Fibroblast of the aortic adventitia (primary cell): ENCODE measurements at places on chromosomes 7 and 10.

DNA sequence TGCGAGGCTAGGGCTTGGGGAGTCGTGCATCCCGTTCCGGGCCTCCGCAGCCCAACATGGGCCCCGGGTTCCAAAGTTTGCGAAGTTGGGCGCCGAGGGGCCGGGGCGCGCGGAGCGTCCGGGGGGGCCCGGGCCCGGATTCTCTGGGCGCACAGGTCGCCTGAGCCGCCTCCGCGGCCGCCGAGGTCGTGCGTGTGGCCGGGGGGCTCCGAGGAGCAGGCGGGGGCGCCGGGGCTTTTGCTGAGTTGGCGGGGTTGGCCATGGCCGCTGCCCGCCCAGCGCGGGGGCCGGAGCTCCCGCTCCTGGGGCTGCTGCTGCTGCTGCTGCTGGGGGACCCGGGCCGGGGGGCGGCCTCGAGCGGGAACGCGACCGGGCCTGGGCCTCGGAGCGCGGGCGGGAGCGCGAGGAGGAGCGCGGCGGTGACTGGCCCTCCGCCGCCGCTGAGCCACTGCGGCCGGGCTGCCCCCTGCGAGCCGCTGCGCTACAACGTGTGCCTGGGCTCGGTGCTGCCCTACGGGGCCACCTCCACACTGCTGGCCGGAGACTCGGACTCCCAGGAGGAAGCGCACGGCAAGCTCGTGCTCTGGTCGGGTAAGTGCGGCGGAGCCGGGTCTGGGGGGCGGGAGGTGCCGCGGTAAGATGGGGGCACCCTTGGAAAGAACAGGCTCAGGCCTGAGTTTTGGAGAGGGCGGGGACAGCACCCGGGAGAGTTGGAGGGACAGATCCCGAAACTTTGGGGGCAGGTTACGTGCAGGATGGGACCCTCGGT lies 643 bp downstream of the SMO start:
- DNase-seq, result no peak

DNA sequence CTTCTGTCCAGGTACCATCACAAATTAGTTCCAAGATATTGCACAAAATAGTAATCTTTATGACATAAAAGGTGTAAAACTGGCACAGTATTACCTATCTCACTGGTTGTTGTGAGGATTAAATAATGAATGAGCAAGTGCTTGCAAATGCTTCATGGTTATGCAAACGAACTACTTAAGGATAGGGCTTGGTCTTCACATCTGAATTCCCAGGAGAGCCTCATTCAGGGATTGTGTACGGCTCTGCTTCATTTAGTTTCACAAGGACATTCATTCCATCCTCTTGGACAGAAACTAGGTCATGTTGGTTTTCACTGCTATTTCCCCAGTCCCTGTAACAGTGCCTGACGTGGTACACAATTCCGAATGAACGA lies 12.1 kb downstream of the ABCA13 start:
- peak; percentile 18 for DNase-seq

- no peak for DNase-seq
These were observed 123.5 kb upstream of the EGR2 start for GRCh38 chr10:62939698-62940097.

DNA sequence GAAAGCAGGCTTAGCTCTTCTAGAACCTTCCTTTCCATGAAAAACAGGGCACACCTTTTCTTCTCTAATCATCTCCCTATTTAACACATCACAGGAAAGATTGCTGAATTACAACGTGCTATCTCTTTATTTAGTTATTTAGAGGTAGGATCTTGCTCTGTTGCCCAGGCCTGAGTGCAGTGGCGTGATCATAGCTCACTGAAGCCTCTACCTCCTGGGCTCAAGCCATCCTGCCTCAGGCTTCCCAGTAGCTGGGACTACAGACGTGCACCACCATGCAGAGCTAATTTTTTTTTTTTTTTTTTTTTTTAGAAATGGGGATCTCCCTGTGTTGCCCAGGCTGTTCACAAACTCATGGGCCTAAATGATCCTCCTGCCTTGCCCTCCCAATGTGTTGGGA lies 251.2 kb downstream of the PRPF18 start:
- DNase-seq, result no peak

DNA sequence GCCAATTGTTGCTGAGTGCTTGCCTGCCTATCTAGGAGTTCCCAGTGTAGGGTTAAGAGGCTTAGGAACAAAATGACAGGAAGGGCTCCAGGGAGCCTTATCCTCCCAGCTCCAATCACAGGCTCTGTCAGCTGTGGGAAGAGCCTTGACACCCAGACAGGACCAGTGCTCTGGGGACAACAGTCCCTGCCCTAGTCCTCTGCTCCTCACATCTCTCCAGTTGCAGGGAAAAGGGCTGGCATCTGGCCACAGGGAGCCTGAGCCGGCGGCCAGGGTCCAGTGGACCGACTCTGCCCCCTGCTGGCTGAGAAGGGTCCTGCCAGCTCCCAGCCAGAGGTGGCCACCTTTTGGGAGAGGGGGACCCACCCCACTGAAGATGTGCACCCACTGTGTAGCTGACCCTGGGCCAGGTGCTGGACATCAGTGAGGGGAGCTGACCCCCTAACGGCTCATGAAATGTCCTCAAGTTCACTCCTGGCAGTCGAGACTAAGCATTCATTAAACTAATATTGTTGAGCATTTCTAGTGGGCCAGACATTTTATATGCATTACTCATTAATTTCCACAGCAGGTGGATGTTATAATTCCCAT lies 17.6 kb downstream of the DNAJB12 start:
- DNase-seq, result peak; percentile 74

- DNase-seq, result peak; percentile 77
These were observed 25.1 kb downstream of the GALNT11 start for GRCh38 chr7:152050547-152050971.

GRCh38 chr7:8056439-8056838 lies 87.8 kb downstream of the GLCCI1 start:
- DNase-seq, result no peak

DNA sequence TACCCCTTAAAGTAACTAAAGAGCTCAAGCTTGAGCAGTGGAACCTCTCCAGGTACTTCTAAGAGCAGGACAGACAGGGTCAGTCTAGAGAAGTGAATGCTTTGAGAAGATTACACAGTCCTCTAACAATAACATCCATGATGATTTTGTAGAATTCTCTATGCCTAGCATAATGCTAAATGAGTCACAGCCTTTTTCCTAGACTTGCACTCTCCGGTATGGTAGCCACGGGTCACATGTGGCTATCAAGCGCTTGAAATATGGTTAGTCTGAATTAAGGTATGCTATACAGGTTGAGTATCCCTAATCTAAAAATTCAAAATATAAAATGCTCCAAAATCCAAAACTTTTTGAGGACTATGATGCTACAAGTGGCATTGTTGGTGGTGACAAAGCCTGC lies 166.6 kb upstream of the MKLN1 start:
- DNase-seq, result peak; percentile 14

- DNase-seq, result no peak
These were observed 5.4 kb upstream of the PTF1A start for GRCh38 chr10:23186697-23187096.

GRCh38 chr7:39265641-39266591 lies 288.2 kb downstream of the POU6F2 start:
- DNase-seq, result no peak

- peak; percentile 41 for DNase-seq
These were observed 645.7 kb downstream of the SUGCT start for GRCh38 chr7:40780460-40780859.

- DNase-seq, result peak; percentile 66
These were observed 87.5 kb upstream of the GATAD1 start for GRCh38 chr7:92359801-92360200.
